T1000 (cell line): ENCODE measurements at places on chromosomes 7 and 10.
A peak's percentile ranks its signal among the peaks of the same experiment; 100 is the strongest.

GRCh38 chr10:63976538-63976937, 455.3 kb downstream of the REEP3 start:
- DNase-seq = no peak

DNA sequence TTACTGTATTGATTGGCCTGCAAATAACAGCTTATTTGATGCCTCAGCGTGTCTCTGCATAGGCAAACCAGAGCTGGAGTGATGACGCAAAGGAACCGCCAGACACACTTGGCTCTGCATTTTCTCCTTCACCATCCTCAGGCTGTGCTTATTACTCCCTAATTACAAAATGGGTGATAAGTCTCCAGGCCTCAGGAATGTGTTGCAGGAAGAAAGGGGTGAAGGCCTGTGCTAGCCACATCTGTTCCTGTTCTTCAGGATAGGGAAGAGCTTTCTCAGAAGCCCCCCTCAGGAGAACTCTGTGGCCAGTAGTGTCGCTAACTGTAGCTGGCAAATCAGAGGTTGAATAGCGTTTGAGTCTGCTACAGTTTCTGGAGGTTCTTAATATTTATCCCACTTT, 5.1 kb downstream of the TDRD1 start:
- no peak for DNase-seq

GRCh38 chr10:12981570-12981969, 19.9 kb downstream of the CCDC3 start:
- no peak for DNase-seq

DNA sequence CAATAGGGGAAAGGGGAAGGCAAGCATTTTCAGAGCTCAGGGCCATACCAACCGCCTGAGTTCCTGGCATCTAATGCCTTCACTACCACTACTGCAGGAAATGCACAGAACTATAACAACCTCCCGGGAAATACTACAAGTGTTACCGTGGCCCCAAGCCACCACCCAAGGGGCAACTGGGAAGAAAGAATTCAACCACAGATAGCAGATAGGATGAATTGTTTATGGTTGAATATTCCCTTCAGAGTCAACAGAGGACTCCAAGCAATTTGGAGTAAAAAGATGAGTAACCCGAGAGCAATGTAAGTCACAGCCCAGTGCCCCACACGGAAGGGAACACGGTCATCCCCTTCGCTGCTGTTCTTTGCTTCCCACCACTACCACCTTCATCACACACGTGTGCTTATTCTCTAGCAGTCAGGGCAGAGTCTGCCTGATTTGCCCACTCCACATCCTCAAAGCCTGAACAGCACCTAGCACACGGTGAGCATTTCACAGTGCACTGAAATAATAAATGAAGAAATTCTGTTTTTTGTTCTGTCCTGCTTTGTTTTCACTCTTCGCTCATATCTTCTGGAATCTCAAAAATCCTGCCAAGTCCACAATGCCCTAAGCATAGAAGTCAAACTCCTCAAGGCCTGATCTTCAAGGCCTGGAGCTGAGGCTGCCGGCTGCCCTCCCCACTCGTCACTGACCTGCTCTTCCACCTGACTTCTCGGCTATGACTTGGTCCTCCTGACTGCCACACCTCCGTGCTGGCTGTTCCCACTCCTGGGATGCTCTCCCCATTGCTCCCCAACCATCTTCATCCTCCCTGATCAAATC, 221.1 kb downstream of the KCNMA1 start:
- DNase-seq = peak; percentile 79

DNA sequence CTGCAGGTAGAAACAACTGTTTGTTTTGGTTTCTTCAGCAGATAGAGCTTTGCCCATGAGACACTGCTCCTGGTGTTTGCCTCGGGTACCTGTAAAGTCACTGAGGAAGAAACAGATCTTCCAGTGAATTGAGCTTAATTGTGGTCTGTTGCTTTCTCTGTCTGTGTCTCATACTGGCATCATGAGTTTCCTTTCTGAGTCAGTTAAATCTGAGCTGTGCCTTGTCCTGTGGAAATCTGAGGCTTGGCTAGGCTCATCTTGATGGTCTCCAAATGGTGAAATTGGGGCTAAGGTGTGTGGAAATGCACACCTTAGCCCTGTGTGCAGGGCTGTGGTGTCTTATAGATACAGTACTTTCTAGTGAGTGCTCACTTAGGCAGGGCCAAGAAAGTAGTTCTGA, 67.4 kb downstream of the GBF1 start:
- no peak for DNase-seq

GRCh38 chr7:99557196-99557607, 1.2 kb upstream of the ZNF655 start:
- no peak for DNase-seq

DNA sequence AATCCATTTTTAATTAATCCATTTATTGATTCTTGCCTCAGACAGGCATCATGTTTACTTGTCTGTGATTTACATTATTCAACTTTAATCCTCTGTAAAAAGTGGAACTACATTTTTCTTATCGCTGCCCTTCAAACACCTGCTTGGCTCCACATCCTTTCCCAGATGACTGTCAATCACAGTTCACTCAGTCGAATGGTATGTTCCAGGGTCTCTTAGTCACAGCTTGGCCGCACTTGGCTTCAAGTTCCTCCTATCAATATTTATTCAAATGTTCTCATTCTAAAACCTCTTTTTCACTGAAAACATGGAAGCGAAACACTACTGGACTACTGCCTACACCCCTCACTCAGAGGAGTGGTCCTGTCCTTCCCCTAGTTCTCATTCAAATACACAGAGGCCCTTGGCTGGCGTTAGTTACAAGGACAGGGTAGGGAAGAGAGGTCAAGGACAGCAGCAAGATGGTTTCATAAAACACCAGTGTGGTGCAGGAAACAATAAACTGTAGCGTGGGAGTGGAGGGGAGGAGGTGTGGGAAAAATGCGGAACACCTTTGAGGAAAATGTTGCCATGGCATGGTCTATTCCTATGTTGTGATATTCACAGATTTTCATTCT, 143.2 kb downstream of the USP6NL start:
- no peak for DNase-seq

GRCh38 chr10:71242622-71243009, 30.2 kb downstream of the UNC5B start:
- no peak for DNase-seq

DNA sequence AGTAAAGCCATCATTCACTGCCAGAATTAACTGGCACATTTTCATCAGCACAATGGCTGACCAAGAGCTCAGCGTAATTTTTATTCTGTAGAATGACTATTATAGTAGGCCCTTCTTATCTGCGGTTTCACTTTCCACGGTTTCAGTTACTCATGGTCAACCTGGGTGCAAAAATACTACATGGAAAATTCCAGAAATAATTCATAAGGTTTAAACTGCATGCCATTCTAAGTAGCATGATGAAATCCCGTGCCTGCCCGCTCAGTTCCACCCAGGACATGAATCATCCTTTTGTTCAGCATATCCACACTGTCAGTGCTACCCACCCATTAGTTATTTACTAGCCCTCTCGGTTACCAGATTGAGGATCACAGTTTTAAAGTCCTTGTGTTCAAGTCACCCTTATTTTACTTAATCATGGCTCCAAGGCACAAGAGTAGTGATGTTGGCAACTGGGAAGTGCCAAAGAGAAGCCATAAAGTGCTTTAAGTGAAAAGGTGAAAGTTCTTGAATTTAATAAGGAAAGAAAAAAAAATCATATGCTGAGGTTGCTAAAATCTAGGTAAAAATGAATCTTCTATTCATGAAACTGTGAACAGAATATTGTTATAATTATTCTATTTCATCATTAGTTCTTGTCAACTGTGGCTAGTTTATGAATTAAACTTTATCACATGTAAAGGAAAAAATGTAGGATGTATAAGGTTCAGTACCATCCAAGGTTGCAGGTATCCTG, 204.9 kb downstream of the DOCK4 start:
- peak; percentile 19 for DNase-seq

- no peak for DNase-seq
Observed at GRCh38 chr7:132255898-132256297, 320.4 kb downstream of the PLXNA4 start.
